ENCODE measurements at places on chromosomes 16 and 17. TPM values are rescaled to one million over a fixed set of nuclear protein-coding genes. Genes with fewer than 3 reads are reported as not detected.

DNA sequence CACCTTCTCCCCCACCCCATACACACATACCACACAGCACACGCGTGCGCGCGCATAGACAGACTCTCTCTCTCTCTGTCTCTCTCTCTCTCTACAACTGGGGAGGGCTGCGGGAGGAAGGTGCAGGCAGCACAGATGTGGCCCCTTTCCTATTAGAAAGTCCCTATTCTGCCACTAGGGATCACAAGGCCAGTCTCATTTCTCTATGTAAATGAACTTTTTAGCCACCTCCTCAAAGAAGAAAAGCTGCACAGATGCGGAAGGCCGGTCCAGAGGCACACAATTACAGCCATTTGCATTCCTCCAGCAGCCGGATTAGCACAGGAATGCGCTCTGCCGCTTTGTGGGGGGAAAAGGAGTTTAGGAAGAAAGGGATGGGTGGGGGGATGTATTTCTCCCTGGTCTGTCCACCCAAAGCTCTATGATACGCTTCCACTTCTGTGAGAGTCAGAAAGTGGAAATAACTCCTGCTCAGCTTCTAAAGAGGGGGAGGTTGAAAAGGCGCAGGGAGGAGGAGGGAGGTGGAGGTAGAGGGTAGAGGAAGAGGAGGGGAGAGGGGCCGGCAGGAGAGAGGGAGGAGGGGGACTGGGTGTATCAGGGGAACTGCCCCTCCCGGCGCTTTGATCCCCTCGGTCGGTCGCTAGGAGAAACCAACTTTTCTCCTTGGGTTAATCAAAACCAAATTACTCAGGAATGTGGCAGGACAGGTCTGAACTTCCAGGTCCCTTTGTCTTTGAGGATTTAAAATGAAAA is 11.7 kb downstream of the ZFHX3 start:
- H3K27me3 ChIP-seq, result no peaks in the 10 kb centered on the region
- DNase-seq, result no peak
- peak overlapping the region; percentile 59 for H3K27ac ChIP-seq
- peaks cover 28% of the 10 kb centered on the region for H3K4me1 ChIP-seq
- no peaks in the 10 kb centered on the region for H3K36me3 ChIP-seq
- H3K4me3 ChIP-seq, result no peak overlapping the region

The FADS6 gene
- not detected for total RNA-seq

The ZNRF1 gene
- total RNA-seq, result 11.2 TPM

- DNase-seq, result no peak
- H3K4me1 ChIP-seq, result no peaks in the 10 kb centered on the region
- H3K36me3 ChIP-seq, result no peaks in the 10 kb centered on the region
- no peak overlapping the region for H3K27ac ChIP-seq
- no peak overlapping the region for H3K4me3 ChIP-seq
These were observed 217.8 kb downstream of the GRIN2A start for GRCh38 chr16:9964426-9964825.

GRCh38 chr16:27839419-27839818 is 224.1 kb downstream of the GSG1L start:
- no peaks in the 10 kb centered on the region for H3K27me3 ChIP-seq
- H3K27ac ChIP-seq, result no peak overlapping the region
- no peak overlapping the region for H3K4me3 ChIP-seq

DNA sequence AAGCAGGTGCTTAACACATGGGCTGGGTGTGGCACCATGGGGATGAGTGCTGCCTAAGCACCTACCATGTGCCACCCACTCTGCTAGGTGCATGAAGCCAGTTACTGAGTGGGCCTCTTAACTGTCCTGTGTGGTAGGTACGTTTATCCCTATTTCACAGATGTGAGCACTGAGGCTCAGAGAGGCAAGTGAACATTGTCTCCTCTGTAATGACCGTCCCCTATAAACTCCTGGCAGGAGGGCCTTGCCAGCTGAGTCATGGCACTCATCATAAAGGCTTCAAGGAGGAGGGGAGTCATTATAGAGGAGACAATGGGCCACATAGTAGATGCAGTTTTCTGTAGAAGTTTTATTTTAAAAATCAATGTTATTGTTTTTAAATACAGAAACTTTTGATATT is 79.1 kb downstream of the RAB11FIP4 start:
- H3K27me3 ChIP-seq, result no peaks in the 10 kb centered on the region
- no peak overlapping the region for H3K27ac ChIP-seq
- H3K36me3 ChIP-seq, result no peaks in the 10 kb centered on the region
- no peak overlapping the region for H3K4me3 ChIP-seq
- no peak for DNase-seq
- peaks cover 10% of the 10 kb centered on the region for H3K4me1 ChIP-seq

The SLC38A8 gene
- total RNA-seq, result not detected

GRCh38 chr16:58773870-58774269 is 39.8 kb upstream of the GOT2 start:
- H3K27ac ChIP-seq, result no peak overlapping the region
- H3K36me3 ChIP-seq, result no peaks in the 10 kb centered on the region
- H3K4me3 ChIP-seq, result no peak overlapping the region
- no peaks in the 10 kb centered on the region for H3K27me3 ChIP-seq
- H3K4me1 ChIP-seq, result no peaks in the 10 kb centered on the region

GRCh38 chr16:52090080-52090479 is 456.9 kb downstream of the TOX3 start:
- no peaks in the 10 kb centered on the region for H3K36me3 ChIP-seq
- no peak for DNase-seq
- H3K4me1 ChIP-seq, result no peaks in the 10 kb centered on the region
- H3K27ac ChIP-seq, result no peak overlapping the region
- no peak overlapping the region for H3K4me3 ChIP-seq
- no peaks in the 10 kb centered on the region for H3K27me3 ChIP-seq

- no peaks in the 10 kb centered on the region for H3K27me3 ChIP-seq
- no peak overlapping the region for H3K27ac ChIP-seq
These were observed 8.6 kb upstream of the TEX19 start for GRCh38 chr17:82350182-82351030.

DNA sequence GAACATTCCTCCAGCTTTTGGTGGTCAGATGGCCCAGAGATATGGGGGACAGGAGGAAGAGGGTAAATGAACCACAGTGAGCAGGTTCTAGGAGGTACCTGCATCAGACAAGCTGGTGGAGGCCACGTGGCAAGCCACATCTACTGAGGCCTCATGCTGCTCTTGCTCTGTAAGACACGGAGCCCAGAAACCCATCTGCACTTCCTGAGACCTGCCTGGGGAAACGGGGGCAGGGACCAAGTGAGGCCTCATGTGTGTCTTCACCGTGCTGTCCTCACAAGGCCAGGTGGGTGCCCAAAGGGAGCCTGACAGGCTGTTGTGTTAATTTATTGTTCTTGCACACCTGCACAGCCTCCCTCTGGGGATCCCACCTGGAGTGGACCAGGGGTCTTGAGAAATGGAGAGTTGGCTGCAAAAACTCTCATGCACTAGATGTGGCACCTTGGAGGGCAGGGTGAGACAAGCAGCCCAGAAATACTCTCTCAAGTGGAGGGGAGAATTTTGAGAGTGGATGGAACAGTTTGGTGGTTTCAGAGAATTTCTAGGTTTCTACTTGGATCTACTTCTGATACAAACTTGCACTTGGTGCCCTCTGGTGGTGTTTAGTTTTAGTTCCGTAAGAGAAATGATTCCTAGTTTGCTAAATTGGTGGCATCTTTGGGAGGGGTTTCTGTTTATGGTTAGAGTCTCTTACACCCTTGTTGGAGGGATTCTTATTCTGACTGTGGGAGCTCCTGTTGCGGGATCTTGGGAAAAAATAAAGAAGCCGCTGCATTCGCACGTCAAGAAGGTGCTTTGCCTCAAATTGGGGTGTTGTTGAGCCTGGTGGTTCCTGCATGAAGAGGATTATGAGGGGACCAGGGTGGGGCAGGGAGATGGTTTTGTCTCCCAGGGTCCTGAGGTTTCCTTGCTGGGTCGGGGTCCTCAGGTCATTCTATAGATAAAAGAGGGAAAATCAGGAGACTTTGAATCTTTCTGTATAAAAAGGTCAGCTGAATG is 47.5 kb downstream of the SLC6A2 start:
- peaks cover 15% of the 10 kb centered on the region for H3K27me3 ChIP-seq
- no peak overlapping the region for H3K27ac ChIP-seq
- peak; percentile 82 for DNase-seq
- H3K4me3 ChIP-seq, result no peak overlapping the region
- H3K4me1 ChIP-seq, result no peaks in the 10 kb centered on the region

The TMIGD1 gene
- total RNA-seq, result not detected

Data from stomach (tissue), 19 donors.